ENCODE measurements at places on chromosomes 1 and 21.

GRCh38 chr21:36148886-36149285 is 7.7 kb upstream of the DOP1B start:
- H3K4me3 ChIP-seq: no peak overlapping the region
- H3K36me3 ChIP-seq: no peaks in the 10 kb centered on the region
- DNase-seq: no peak

- DNase-seq: no peak
- H3K4me3 ChIP-seq: no peak overlapping the region
- H3K4me1 ChIP-seq: peaks cover 5% of the 10 kb centered on the region
- H3K27me3 ChIP-seq: no peaks in the 10 kb centered on the region
- no peaks in the 10 kb centered on the region for H3K36me3 ChIP-seq
- no peak overlapping the region for H3K27ac ChIP-seq
Measured at GRCh38 chr1:229347528-229347927, 4.7 kb upstream of the CCSAP start.

GRCh38 chr1:99645699-99646531 is at the start of gene PALMD:
Gene PALMD, plus strand, starts transcription at chr1:99646113. Its CDS starts 205 bp downstream, at chr1:99646318.
- no peak for DNase-seq
- no peaks in the 10 kb centered on the region for H3K36me3 ChIP-seq
- no peaks in the 10 kb centered on the region for H3K4me1 ChIP-seq
- no peak within 1 kb of the TSS for H3K27ac ChIP-seq
- no peaks in the 10 kb centered on the region for H3K27me3 ChIP-seq

- no peak overlapping the region for H3K4me3 ChIP-seq
- DNase-seq: no peak
- H3K27me3 ChIP-seq: no peaks in the 10 kb centered on the region
- H3K4me1 ChIP-seq: no peaks in the 10 kb centered on the region
- H3K27ac ChIP-seq: no peak overlapping the region
Measured at GRCh38 chr21:45043541-45044020, 30.8 kb upstream of the ADARB1 start.

DNA sequence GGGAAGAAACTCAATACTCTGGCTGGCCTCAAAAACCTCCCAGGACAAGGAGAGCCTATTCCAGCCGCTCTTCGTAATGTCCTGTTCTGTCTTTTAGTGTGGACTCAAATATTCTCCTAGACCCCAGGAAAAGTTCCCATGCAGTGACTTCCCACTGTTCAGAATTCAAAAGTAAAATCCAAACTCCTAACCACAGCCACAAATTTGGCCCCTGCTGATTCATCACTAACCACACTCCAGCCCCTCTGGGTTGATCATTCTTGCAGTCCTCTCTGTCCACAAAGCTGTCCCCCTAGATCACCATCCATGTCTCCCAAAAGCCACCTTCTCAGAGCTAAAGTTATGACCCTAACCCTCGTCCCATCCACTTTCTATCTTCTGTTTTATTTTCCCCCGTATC is 5.1 kb downstream of the CTNNBIP1 start:
- no peak overlapping the region for H3K27ac ChIP-seq
- no peak overlapping the region for H3K4me3 ChIP-seq
- no peaks in the 10 kb centered on the region for H3K36me3 ChIP-seq
- no peak for DNase-seq
- peaks cover 33% of the 10 kb centered on the region for H3K4me1 ChIP-seq

GRCh38 chr1:3603156-3603555 is 8.2 kb downstream of the MEGF6 start:
- H3K27me3 ChIP-seq: no peaks in the 10 kb centered on the region
- peaks cover 8% of the 10 kb centered on the region for H3K4me1 ChIP-seq

DNA sequence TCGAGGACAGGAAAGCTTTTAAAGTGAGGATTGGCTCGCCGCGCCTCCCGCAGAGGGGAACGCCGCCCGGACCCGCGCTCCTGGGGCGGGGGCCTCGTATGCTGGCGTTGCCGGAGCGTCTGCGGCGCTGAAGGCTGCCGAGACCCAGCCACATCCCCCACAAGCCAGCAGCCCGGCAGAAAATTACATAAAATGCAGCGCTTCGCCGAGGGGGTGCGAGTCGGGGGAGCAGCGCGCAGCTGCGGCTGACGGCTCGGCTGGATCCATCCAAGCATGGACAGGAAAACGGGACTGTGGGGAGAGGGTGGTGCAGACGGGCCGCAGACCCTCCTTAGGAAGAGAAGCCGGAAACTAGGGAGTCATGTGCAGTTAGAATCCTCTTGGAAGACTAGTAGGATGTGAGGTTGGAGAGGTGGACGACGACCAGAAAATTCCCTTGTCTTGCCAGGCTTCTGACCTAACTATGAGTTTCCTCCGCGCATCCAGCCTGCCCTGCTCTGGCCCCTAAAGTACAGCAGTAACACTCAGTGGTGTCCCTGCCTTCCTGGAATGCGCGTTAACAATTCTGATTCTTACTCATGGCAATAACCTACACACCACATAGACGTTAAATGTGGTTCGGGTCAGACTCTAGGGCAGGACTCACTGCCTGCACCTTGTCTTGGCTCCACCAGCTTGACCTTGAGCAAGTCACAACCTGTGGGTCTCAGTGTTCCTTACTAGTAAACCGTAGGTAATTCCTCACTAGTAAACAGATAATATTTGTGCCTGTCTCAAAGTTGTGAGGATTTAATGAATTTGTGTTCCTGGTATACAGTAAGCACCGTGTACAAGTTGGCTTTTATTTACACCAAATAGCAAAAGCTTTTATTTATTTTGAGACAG is 953 bp upstream of the BRWD1 start:
- peak overlapping the region; percentile 71 for H3K4me3 ChIP-seq
- peaks cover 8% of the 10 kb centered on the region for H3K36me3 ChIP-seq
- H3K27ac ChIP-seq: peak overlapping the region; percentile 91
- peaks cover 6% of the 10 kb centered on the region for H3K4me1 ChIP-seq

- no peaks in the 10 kb centered on the region for H3K36me3 ChIP-seq
- no peak overlapping the region for H3K27ac ChIP-seq
- no peak overlapping the region for H3K4me3 ChIP-seq
- peaks cover 10% of the 10 kb centered on the region for H3K4me1 ChIP-seq
Measured at GRCh38 chr1:51316113-51316845, 14.1 kb downstream of the TTC39A start.

DNA sequence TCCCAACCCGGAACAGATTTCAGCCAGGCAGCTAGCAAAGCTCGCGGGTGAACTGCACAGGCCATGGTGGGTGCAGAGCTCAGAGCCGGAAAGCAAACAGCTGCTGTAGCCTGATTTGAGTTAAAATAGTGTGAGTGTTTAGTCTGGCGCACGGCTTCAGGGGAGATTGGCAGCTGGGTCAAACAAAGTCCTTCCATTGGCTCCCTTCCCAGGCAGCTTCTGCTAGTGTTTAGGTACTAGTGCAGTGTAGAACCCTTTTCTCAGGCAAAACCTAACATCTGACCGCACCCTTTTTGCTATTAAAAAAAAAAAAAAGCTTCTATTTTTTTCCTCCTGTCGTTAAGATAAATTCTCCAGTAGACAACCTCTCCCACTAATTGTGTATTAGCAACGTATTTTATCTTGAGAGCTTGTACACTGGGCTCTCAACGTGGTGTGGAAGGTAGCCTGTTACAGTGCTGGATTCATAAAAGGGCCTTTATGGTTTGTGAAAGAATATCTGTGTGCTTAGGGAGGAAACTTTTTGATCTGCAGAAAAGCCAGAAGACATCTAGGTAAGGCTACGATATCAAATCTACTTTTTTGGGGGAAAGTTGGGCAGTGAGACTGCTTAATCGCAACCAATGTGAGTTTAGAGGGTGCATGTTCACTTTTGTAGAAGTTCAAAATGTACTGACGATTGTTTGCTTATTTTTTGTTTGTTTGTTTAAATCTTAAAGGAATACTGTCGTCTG is 689.6 kb downstream of the USP25 start:
- H3K4me3 ChIP-seq: 0 out of 2 replicates have a peak overlapping the region, but pooled peaks have one; percentile 5
- DNase-seq: no peak
- H3K27ac ChIP-seq: peak overlapping the region; percentile 70
- no peaks in the 10 kb centered on the region for H3K27me3 ChIP-seq

- no peak for DNase-seq
- H3K4me3 ChIP-seq: no peak overlapping the region
- peaks cover 14% of the 10 kb centered on the region for H3K36me3 ChIP-seq
- no peak overlapping the region for H3K27ac ChIP-seq
- no peaks in the 10 kb centered on the region for H3K27me3 ChIP-seq
- H3K4me1 ChIP-seq: no peaks in the 10 kb centered on the region
Measured at GRCh38 chr1:165659581-165659895, 28.5 kb downstream of the MGST3 start.

GRCh38 chr21:33783187-33783979 is 132.2 kb downstream of the ATP5PO start:
- no peak for DNase-seq
- H3K27me3 ChIP-seq: no peaks in the 10 kb centered on the region
- H3K27ac ChIP-seq: no peak overlapping the region
- no peak overlapping the region for H3K4me3 ChIP-seq
- H3K36me3 ChIP-seq: no peaks in the 10 kb centered on the region

GRCh38 chr1:202310071-202310725 is 31.5 kb downstream of the UBE2T start:
- no peaks in the 10 kb centered on the region for H3K4me1 ChIP-seq
- H3K36me3 ChIP-seq: no peaks in the 10 kb centered on the region
- H3K4me3 ChIP-seq: no peak overlapping the region
- DNase-seq: no peak
- no peaks in the 10 kb centered on the region for H3K27me3 ChIP-seq
- H3K27ac ChIP-seq: no peak overlapping the region

- H3K4me1 ChIP-seq: peaks cover 78% of the 10 kb centered on the region
- H3K27ac ChIP-seq: no peak overlapping the region
- no peaks in the 10 kb centered on the region for H3K36me3 ChIP-seq
- no peak for DNase-seq
- H3K4me3 ChIP-seq: no peak overlapping the region
Measured at GRCh38 chr1:64479874-64480273, 9.9 kb downstream of the CACHD1 start.

GRCh38 chr1:213362598-213362997 is 311.6 kb downstream of the RPS6KC1 start:
- no peaks in the 10 kb centered on the region for H3K36me3 ChIP-seq
- H3K4me3 ChIP-seq: no peak overlapping the region
- no peaks in the 10 kb centered on the region for H3K4me1 ChIP-seq
- H3K27me3 ChIP-seq: 0 out of 2 replicates have a peak, but pooled peaks cover 2% of the 10 kb centered on the region

- H3K4me1 ChIP-seq: peaks cover 18% of the 10 kb centered on the region
- H3K27me3 ChIP-seq: no peaks in the 10 kb centered on the region
- H3K36me3 ChIP-seq: no peaks in the 10 kb centered on the region
- peak overlapping the region; percentile 79 for H3K4me3 ChIP-seq
Measured at GRCh38 chr1:89842567-89843272, 21.9 kb downstream of the LRRC8D start.

- no peaks in the 10 kb centered on the region for H3K27me3 ChIP-seq
- H3K4me3 ChIP-seq: no peak overlapping the region
- DNase-seq: no peak
Measured at GRCh38 chr1:18724801-18725200, 94.2 kb downstream of the PAX7 start.

DNA sequence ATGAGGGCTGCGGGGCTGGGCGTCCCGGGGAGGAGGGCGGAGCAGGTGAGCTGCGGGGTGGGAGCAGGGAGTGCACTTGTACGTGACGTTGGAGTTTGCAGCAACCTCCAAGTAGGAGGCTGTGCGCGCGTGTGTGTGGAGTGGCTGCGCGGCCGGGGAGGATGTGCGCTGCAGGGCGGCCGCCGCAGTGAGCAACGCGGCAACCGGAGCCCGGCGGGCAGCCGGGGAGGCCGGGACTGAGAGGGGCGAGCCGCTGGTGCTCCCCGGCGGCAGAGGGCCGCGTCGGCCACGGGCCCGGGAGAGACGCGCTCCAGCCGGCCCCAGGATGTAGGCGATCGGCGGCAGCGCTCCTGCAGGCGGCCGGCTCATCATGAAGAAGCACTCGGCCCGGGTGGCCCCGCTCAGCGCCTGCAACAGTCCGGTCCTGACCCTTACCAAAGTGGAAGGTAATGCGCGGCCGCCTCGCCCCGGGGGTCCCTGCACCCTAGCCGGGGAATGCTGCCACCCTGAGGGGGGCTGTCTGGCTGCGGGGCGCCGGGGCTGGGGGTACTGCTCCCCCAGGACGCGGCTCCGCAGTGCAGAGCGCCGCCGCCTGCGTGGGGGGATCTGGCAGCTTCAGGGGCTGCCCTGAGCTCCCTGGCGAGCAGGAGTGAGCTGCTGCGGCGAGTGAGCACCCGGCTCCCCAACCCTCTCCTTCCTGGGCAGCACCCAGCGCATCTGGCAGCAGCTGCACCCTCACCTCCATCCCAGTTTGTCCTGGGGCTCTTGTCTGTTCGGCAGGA is 158.9 kb upstream of the COA6 start:
- peak overlapping the region; percentile 32 for H3K4me3 ChIP-seq
- H3K27ac ChIP-seq: no peak overlapping the region
- H3K36me3 ChIP-seq: no peaks in the 10 kb centered on the region
- H3K27me3 ChIP-seq: no peaks in the 10 kb centered on the region

DNA sequence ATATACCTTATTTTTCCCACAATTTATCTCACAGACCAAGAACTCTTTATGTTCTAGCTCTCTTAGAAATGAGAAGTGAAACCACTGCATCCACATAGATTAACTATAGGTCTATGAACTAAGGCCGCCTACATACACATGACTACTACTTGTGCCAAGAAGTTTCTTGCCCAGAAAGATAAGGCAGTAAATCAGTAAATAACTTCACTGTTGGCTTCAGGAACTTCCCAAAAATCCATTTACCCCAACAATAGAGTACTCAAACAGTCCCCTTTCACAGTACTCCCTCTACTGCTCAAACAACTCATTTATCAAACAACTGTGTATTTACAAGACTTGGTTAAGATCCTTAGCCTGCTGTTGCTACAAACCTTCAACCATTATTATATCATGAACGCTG is 96.5 kb downstream of the NME7 start:
- no peaks in the 10 kb centered on the region for H3K4me1 ChIP-seq
- H3K36me3 ChIP-seq: no peaks in the 10 kb centered on the region
- no peak overlapping the region for H3K4me3 ChIP-seq

GRCh38 chr1:230906226-230906625 is 37.9 kb upstream of the C1orf198 start:
- no peak overlapping the region for H3K4me3 ChIP-seq
- peaks cover 6% of the 10 kb centered on the region for H3K36me3 ChIP-seq
- no peaks in the 10 kb centered on the region for H3K27me3 ChIP-seq

DNA sequence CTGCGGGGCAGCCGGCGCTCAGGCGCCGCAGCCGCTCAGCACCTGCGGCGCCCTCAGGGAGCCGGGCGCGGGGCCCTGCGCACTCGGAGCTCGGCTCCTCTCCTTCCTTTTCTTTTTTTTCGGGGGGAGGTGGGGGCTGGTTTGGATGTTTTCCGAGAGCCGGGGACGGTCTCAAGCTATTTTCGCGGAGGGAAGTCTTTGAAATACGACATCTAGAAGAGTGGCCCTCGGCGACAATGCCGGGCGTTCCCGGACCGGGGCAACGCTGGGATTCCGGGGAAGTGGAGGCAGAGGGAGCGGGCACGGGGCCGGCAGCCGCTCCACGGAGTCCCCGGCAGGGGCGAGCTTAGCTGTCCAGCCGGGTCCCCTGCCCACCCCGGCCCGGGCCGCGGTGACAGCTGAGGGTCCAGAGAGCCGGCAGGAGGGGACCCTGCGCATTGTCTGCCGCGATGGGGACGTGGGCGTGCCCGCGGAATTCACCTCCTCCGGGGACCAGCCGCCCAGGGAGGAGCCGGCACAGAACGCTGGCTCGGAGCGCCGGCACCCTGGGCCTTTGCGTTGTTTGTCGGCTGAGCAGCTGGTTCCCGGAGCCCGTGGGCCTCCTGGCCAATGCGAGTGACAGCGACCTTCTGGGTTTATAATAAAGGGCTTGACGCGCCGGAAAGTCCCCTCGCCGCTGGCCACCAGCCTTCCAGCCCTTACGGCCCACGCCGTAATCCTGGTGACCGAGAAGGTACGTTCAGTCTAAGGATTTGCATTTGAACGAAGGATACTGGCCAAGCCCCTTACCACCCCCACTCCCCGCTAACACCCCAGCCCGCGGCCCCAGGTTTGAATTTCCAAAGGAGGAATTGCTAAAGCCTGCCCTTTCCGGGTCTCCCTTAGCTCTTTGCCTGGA is 582 bp downstream of the SLC37A1 start:
- no peaks in the 10 kb centered on the region for H3K27me3 ChIP-seq
- peaks cover 14% of the 10 kb centered on the region for H3K4me1 ChIP-seq
- no peaks in the 10 kb centered on the region for H3K36me3 ChIP-seq
- no peak for DNase-seq

Measured in Panc1 (cell line).